ENCODE measurements at places on chromosomes 4 and X.

GRCh38 chr4:24862073-24862751, 50.6 kb downstream of the CCDC149 start:
- DNase-seq = no peak

GRCh38 chr4:105541420-105541819, 11.0 kb upstream of the ARHGEF38 start:
- no peak for DNase-seq

DNA sequence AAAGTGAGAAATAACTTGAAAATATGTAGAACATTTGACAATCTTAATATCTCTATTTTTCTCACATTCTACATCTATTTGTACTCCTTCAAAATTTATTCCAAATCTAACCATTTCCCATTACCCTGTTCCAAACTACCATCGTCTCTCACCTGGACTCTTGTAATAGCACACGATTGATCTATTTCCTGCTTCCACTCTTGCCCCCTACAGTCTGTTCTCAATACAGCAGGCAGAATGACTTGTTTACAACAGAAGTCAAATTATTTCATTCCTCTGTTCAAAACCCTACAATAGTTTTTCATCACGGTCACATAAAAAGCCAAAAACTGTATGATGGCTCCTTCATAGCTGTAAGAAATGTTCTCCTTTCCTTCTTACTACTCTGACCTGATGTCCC, 21.1 kb upstream of the LUZP4 start:
- no peak for DNase-seq

DNA sequence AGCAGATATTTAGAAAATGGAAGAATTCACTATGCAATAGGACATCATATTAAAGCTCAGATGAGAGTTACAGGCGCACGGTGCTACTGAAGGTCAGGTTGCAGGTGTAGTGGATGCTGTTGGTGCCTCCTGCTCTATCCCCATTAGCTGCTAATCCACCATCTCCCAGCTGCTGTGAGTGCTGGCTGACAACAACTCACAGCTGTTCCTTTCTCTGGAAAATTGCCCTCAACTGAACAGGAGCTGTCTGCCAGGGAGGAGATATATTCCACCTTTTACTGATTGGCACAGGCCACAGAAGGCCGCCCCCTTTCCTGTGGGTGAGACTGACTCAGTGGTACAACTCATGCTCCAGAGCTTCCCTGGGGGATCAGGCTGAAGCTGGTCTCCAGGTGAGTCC, 48.7 kb downstream of the UCHL1 start:
- no peak for DNase-seq

DNA sequence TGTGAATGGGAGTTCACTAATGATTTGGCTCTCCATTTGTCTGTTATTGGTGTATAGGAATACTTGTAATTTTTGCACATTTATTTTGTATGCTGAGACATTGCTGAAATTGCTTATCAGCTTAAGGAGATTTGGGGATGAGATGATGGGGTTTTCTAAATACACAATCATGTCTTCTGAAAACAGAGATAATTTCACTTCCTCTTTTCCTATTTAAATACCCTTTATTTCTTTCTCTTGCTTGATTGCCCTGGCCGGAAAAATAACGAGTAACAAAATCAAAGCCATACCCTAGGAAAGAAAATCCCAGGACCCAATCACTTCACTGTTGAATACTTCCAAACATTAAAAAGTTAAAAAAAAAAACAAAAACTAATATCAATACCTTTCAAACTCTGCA, 67.7 kb upstream of the UGT2B4 start:
- DNase-seq = no peak

DNA sequence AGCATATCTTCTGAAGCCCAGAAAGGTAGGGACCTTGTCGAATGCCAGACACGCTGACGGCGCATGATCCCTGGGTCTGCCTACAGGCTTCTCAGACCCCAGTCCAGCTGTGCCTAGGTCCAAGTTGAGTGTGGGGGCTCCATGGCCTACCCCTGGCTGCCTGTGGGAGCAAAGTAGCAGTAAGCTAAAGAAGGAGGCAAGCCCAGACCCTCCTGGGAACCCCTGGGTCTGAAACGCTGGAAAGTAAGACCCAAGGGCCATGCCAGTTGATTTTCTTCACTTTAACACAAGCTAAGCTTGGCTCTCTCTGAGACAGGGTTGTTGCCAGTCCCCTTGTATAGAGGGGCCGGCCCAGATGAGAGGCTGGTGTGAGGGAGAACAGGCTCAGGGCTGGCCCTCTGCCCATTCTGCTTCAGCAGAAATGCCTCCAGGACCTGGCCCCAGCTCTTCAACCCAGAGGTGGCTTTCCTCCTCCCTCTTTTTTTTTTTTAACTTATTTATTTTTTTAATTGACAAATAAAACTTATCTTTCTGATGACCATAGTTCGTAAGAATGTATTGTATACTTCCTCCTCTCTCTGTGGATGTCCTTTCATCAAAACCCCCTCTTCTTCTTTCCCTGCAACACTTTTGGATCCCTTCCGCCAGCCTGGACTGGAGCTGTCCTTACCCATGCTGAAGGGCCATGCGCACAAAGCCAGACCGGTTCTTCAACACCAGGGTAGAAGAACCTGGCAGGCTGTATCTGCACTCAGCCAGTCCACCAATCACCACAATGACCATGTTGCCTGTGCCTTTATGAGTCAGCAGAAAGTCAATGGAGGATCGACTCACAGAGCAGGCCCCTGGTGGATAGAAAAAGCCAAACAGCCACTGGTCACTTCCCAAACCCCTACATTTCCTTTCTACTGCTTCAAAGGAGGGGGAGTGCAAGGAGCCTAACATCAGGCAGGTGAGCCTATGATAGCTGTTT, 7.1 kb downstream of the AWAT2 start:
- DNase-seq = no peak

DNA sequence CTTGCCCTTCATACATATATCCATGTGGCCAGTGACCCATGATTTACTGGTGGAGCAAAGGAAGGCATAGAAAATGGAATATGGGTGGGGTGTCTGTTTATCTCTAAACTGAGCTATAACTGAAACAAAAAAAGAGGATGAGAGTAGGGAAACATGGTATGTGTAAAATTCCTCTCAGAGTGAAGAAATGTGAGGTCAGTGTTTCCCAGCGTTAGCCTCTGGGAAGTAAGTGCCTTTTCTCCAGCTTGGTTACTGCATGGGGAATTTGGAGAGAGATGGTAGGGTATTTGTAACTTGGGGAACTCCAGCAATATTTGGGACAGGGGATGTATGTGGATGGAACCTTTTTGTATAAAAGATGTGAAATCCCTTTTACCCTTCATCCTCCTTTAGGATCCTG, 89.4 kb downstream of the AFF1 start:
- no peak for DNase-seq
